Activated naive CD4-positive, alpha-beta T cell (primary cell): ENCODE measurements at places on chromosomes 1 and 21.

- no peak for DNase-seq
Measured at GRCh38 chr21:29914326-29914725, 25.5 kb downstream of the GRIK1 start.

DNA sequence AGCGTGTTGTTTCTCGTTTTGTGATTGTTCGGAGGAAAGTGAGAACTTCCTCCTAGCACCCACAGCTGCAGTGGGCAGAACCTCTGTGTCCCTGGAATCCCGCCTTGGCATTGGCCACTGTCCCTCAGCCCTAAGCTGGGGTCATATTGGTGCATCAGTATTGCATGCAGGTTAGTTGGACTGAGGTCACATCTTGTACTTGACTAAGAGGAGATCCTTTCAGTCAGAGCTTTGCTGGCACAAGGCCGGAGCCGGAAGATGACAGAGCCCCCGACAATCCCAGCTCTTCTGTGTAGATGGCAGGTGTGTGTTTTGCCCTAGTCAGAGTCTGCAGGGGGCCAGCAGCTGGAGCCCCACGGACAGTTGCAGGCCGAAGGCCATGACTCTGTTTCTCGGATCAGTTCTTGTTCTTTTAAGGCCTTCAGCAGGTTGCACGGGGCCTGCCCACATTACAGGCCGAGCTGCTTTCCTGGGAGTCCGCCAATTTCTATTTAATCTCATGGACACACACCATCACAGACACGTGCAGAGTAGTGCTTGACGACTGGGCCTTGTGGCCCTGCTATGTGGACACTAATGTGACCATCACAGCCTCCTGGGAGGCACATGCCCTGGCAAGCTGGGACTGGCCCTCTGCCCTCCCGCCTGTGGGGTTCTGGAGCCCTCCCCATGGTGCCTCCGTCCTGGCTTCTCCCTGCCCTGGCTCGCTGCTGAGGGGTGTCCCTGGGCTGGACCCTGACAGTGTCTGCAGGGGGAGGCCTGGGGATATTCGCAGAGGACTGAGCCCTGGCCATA is 14.9 kb downstream of the SNAP47 start:
- DNase-seq = no peak

DNA sequence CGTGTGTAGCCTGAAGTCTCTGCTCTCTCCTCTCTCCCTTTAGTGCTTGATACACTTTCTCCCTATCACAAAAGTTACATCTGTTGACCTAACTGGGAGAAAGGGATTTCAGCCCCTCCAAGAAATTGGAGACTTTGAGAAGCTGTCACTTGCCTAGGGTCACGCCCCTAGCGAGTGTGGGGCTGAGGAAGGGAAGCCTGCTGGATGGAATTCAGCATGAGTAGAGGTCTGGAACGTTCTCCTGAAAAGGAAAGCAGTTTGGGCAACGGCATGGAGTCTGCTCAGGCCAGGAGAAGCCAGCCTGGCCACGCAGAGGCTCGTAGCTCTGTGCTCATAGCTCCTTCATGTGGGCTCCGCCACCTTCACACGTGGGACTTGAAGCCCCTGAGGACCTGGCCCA is 22.4 kb downstream of the COL16A1 start:
- no peak for DNase-seq

DNA sequence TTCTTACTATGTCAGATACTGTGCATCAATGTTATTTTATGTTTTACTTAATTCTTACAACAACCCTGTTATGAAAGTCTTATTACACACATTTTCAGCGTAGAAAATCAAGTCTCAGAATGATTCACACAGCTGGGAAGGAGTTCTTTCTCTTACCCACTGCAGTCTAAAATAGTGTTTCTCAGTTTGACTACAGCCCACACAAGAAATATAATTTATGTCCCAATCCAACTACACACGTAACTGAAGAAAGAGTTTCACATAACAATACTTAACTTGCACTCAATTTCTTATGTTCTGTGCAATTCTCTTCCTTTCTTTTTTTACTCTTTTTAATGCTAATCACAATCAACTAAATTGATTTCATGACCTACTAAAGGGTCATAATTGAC is 252.8 kb upstream of the ADGRL2 start:
- DNase-seq = no peak

DNA sequence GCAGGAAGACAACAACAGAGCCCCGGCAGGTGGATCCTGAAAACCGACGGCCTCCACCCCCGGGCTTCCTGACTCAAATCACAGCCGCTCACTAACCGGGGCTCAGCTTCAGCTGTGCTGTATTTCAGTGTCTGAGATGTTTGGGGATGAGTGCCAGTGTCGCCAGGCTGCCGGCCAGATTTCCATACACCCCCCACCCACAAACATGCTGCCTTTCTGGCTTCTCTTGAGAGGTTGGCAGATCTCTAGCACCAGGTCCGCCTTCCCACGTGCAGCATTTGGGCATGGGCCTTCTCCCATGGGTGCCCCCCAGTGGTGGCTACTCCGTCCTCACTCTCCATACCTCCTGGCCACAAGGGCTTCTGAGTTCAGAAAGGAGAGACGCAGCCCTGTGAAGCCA is 34.8 kb downstream of the KCNAB2 start:
- DNase-seq = no peak

DNA sequence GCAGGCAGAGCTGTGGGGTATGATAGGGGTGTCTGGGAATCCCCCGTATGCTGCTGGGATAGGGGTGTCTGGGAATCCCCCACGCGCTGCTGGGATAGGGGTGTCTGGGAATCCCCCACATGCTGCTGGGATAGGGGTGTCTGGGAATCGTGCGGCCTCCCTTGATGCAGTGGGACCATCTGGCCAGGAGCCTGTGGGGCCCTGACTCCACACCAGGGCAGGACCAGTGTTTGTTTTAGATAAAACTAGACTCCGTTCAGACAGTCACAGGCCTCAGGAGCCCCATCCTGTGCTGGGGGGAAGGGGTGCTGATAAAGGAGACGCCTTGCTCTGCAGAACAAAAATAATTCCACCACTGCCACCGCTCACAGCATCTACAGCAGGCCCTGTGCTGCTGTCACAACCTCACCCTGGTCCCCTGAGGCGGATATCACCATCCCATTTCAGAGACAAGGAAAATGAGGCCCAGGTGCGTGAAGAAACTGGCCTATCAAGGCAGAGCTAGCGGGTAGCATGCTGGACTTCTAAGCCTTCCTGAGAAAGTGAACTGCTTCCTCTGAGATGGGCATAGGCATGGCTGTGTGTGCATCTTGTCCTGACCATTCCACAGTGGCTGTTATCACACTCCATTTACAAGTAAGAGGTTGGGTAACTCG is 24.0 kb downstream of the ECE1 start:
- no peak for DNase-seq

GRCh38 chr1:50913954-50914353 is 46.1 kb downstream of the FAF1 start:
- no peak for DNase-seq

- DNase-seq = no peak
Measured at GRCh38 chr1:228094432-228095016, 8.6 kb downstream of the C1orf35 start.
